ENCODE measurements at places on chromosomes 2 and 18. TPM values are rescaled to one million over a fixed set of nuclear protein-coding genes. Genes with fewer than 3 reads are reported as not detected.

Gene RAB6C
- total RNA-seq = not detected

Gene ANKRD62
- total RNA-seq = not detected

Gene IL1RL1
- 1.0 TPM for total RNA-seq

Gene SLC30A3
- 3.2 TPM for total RNA-seq

Gene DCC
- total RNA-seq = not detected

Gene SLC25A52
- not detected for total RNA-seq

Gene ANKRD30B
- not detected for total RNA-seq

Gene C2orf78
- not detected for total RNA-seq

Gene DNER
- 10.4 TPM for total RNA-seq

Gene LOXL3
- total RNA-seq = 0.28 TPM

Gene DCDC2C
- total RNA-seq = not detected

Gene ELOA2
- not detected for total RNA-seq

Gene SCN3A
- total RNA-seq = not detected

Gene AFF3
- total RNA-seq = 0.01 TPM

Gene SERPINB3
- total RNA-seq = 0.16 TPM

Gene SCYGR4
- total RNA-seq = not detected

Gene GALNT14
- total RNA-seq = 44.6 TPM

Gene CHRNG
- not detected for total RNA-seq

Gene ROCK2
- total RNA-seq = 18.8 TPM

Gene SETBP1
- 0.59 TPM for total RNA-seq

Gene ANKRD44
- 2.6 TPM for total RNA-seq

Gene ABCG8
- not detected for total RNA-seq

All from A549 treated with Hydrocortisone at 1 μM for 4 hours (cell line).